Fibroblast of the aortic adventitia (primary cell): ENCODE measurements at places on chromosomes 2 and 18. TPM values are rescaled to one million over a fixed set of nuclear protein-coding genes. Genes with fewer than 3 reads are reported as not detected.

SDC1 gene
- 4.6 and 13.0 TPM in 2 replicates for total RNA-seq

ATRAID gene
- total RNA-seq: 135 and 216 TPM in 2 replicates

IMPA2 gene
- 6.9 and 14.1 TPM in 2 replicates for total RNA-seq

LIPT1 gene
- total RNA-seq: 2.9 and 9.0 TPM in 2 replicates

MITD1 gene
- total RNA-seq: 19.1 and 30.1 TPM in 2 replicates

ZNF396 gene
- total RNA-seq: 2.0 and 2.4 TPM in 2 replicates

FOXD4L1 gene
- total RNA-seq: 0.09 and 0.16 TPM in 2 replicates

MOGAT1 gene
- total RNA-seq: not detected in 2 replicates

COL4A4 gene
- total RNA-seq: 1.1 and 2.6 TPM in 2 replicates

CD226 gene
- total RNA-seq: 0.08 and 0.99 TPM in 2 replicates

CNGA3 gene
- 0.18 TPM in 1 of 2 replicates, not detected in the other for total RNA-seq

ERBB4 gene
- 0.16 and 5.8 TPM in 2 replicates for total RNA-seq

SGPP2 gene
- not detected in 2 replicates for total RNA-seq

CFAP65 gene
- total RNA-seq: not detected in 2 replicates

COL5A2 gene
- total RNA-seq: 133 and 671 TPM in 2 replicates

ABCG8 gene
- total RNA-seq: not detected in 2 replicates

DSC3 gene
- total RNA-seq: 0.09 and 12.1 TPM in 2 replicates

ARL6IP6 gene
- total RNA-seq: 13.6 and 40.3 TPM in 2 replicates

SERPINB3 gene
- not detected in 2 replicates for total RNA-seq
